ENCODE measurements at places on chromosomes 4 and X. TPM values are rescaled to one million over a fixed set of nuclear protein-coding genes. Genes with fewer than 3 reads are reported as not detected.

The GAGE12C gene
- polyA plus RNA-seq: not detected

The HSFX1 gene
- 6.0 TPM for polyA plus RNA-seq

GRCh38 chrX:109374262-109374960 lies 107.5 kb downstream of the GUCY2F start:
- DNase-seq: no peak

DNA sequence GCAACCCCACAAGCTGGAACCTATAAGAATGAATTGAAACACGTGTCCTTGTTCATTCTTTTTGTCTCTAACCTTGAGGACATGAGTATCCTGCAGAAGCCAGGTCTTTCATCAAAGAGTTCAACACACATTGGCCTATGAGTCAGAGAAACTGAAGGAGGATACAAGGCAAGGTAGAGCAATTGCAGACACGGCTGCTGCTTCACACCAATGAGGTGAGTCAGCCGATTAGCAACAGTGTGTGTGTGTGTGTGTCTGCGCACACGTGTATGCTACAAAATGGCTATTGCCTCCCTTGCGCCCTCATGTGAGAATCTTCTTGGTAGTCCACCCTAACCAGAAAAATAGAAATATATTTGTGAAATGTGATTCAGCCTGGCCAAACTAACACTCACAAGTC lies 1477.7 kb upstream of the IGFBP7 start:
- DNase-seq: no peak

The SPATA4 gene
- polyA plus RNA-seq: 0.78 TPM

DNA sequence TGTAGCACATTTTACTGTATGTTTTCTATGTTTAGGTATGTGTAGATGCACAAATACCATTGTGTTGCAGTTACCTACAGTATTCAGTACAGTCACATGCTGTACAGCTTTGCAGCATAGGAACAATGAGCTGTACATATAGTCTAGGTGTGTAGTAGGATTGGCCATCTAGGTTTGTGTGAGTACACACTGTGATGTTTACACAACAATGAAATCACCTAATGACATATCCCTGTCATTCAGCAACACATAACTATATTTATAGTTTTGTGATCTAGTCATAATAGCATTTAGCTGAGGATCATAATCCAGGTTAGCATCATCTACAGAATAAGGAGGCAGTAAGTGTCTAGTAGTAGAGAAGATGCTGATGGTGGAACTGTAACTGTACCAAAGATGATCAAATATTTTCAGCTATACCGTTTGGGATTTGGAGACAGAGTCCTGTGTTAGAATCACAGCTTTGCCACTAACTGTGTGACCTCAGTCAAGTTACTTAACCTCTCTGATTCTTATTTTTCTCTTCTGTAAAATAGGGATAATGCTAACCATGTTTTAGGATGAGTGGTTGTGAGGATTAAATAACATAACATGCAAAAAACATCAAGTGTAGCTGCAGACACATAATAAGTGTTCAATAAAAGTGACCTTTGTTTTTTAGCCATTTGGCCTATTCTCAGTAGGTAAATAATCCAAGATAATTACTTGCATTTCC lies 73.3 kb downstream of the LIMCH1 start:
- DNase-seq: no peak

DNA sequence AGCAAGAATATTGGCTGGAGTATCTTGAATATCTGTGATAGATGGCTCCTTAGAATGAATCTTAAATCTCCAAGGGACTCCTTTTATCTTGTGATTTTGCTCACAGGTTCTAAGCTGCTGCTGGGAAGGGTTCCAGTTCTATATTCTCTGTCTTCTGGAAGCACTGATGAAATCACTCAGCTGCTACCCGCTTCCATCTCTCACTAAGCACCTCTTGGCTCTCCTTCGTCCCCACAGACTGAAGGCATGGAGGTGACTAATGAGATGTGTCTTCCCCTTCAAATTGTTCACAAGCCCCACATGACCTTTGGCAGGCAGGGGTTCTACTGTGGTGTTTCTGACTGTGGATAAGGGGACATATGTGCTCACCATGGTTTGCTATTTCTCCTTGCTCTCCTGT lies 75.9 kb downstream of the C4orf51 start:
- no peak for DNase-seq

Data from spinal cord (tissue), 10 donors.